ENCODE measurements at places on chromosomes 4 and X. TPM values are rescaled to one million over a fixed set of nuclear protein-coding genes. Genes with fewer than 3 reads are reported as not detected.

CACNA1F gene
- 1.7 TPM for polyA plus RNA-seq

ADH4 gene
- polyA plus RNA-seq: 7.5 TPM

RPL10 gene
- 5,653 TPM for polyA plus RNA-seq

UGT2B11 gene
- 1.1 TPM for polyA plus RNA-seq

GIMD1 gene
- polyA plus RNA-seq: not detected

DUSP21 gene
- polyA plus RNA-seq: 2.2 TPM

ETDA gene
- not detected for polyA plus RNA-seq

NXF2B gene
- not detected for polyA plus RNA-seq

DCTD gene
- polyA plus RNA-seq: 17.9 TPM

MAGEE1 gene
- polyA plus RNA-seq: 1.1 TPM

THAP9 gene
- 0.54 TPM for polyA plus RNA-seq

NAP1L3 gene
- polyA plus RNA-seq: 5.1 TPM

SHROOM4 gene
- 0.54 TPM for polyA plus RNA-seq

CENPVL1 gene
- polyA plus RNA-seq: not detected

CMC4 gene
- 17.3 TPM for polyA plus RNA-seq

HTR2C gene
- polyA plus RNA-seq: not detected

ANAPC4 gene
- polyA plus RNA-seq: 25.0 TPM

TMEM154 gene
- under 0.01 TPM for polyA plus RNA-seq

CITED1 gene
- polyA plus RNA-seq: 1.3 TPM

HUWE1 gene
- polyA plus RNA-seq: 27.1 TPM

SPANXD gene
- polyA plus RNA-seq: not detected

SMIM20 gene
- 90.1 TPM for polyA plus RNA-seq

SSX5 gene
- not detected for polyA plus RNA-seq

HHIP gene
- polyA plus RNA-seq: 14.7 TPM

ETDB gene
- polyA plus RNA-seq: not detected

REELD1 gene
- polyA plus RNA-seq: 0.54 TPM

DNASE1L1 gene
- polyA plus RNA-seq: 19.5 TPM

GPR50 gene
- polyA plus RNA-seq: not detected

ATOH1 gene
- polyA plus RNA-seq: 47.8 TPM

SATL1 gene
- polyA plus RNA-seq: 0.15 TPM

Data from small intestine (tissue), 16 donors.